ENCODE measurements at places on chromosomes 5 and 9. TPM values are rescaled to one million over a fixed set of nuclear protein-coding genes. Genes with fewer than 3 reads are reported as not detected.

DNA sequence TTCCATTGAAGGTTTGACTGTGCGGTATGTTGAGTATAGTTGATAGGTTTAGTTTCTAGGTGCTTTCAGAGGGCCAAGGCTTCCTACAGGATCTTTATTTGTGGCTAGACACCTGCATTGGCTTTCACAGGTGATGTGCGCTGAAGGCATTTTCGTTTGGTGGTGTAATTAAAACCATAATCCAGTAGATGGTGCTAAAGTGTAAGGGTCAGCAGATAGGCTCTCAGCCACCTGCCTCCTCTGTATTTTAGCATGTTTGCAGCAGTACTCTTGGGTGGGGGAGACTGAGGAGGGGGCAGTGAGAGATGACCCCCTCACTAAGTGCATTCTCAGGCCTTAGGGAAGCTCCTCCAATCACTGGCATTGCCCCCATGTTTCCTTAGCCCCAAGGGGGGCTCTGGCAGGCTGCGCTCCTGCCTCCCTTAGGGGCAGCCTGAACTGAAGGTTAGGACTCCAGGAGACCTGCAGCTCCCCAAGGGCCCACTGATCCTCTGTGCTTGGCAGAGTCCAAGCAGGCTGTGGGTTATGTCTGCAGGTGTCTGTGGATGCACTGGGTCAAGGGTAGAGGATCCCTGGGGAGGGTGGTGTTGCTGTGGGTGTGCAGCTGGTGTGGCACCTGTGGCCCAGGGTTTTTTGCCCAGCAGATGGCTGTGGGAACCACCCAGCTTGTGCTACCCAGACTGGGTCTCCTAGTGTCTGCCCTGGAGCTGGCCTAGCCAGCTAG, 23.4 kb downstream of the CDK20 start:
- no peak for DNase-seq

DNA sequence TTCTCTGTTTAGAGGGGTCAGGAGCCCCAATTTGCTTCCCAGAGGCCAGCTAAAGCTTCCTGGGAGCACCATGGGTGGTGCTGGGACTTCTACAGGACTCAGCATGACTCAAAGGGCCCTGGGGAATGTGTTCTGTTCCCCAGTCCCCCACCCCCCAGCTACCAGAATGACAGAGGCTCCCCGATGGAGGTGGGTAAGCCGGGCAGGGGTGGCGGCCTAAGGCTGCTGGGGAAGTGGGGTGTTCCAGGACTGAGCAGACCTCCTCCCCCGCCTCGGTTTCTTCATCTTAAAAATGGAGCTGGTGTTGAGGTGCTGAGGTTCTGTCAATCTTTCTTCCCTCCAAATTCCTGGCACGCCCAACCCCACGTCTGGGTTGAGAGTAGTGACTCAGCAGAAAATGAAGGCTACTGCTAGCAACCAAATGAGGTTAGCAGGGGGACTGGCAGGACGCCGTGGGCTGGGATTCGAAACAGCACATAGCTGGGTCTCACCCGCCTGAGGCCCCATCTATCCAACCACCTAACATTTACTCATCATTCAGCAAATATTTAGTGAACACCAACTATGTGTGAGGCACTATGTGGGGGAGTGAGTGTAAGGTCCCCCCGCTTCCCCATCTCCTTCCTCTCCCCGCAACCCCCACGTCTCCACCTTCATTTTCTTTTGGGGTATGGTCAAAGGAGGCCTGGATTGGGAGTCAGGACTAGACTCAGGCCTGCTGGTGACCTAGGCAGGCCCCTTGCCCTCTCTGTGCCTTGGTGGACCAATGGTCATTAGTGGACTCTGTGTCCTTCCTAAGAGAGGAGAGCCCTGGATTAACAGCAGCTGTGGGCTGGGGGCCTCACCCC, 50.2 kb downstream of the C9orf50 start:
- DNase-seq: no peak

GRCh38 chr5:107378218-107378899, 292.4 kb downstream of the EFNA5 start:
- no peak for DNase-seq

The FNIP1 gene
- total RNA-seq: 16.8 TPM

Measured in activated naive CD4-positive, alpha-beta T cell treated with anti-CD3 and anti-CD28 coated beads for 36 hours (primary cell).